ENCODE measurements at places on chromosomes 1 and 21.

GRCh38 chr1:56439610-56440264 lies 139.6 kb downstream of the PLPP3 start:
- DNase-seq = no peak

DNA sequence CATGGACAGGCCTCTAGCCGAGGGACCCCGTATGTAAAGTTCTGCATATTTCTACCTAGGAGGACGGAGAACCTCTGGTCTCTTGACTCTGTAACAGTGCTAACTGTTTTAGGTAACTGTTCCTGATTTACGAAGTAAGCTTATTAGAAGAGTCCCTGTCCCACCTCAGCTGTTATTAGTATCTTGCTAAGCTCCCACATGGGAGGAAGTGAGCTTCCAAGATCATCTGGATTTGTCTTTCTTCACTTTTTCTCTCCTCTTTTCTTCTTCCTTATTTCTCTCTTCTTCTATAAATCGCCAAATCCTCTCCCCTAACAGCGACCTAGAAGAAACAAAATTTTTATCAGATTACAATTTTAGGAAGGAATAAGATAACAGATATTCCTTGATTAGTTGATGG lies 4.4 kb downstream of the CD53 start:
- no peak for DNase-seq

- DNase-seq = no peak
These were observed 224.1 kb downstream of the COL11A1 start for GRCh38 chr1:102884238-102884637.

GRCh38 chr1:98792123-98792522 lies 130.6 kb downstream of the SNX7 start:
- DNase-seq = peak; percentile 34

GRCh38 chr1:72140222-72140621 lies 142.1 kb downstream of the NEGR1 start:
- no peak for DNase-seq

- no peak for DNase-seq
These were observed 27.9 kb downstream of the LRRC8B start for GRCh38 chr1:89552471-89553081.

DNA sequence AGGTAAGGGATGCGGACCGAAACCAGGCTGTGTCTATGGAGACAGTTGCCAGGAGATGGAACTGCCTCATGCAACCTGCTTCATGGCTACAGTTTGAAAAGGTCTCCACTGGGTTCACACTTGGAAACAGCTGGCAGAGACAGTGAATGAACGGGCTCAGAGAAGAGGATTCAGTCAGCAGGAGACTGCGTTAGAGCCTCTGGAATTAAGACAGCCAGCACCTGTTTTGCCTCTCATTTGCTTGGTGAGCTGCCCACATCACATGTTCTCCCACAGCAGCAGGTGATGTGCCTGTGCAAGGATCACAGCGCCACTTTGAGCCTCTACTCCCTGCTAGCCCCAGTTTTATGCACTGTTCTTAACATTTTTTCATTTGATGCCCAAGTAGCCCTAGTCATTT lies 321.0 kb downstream of the PLPP3 start:
- no peak for DNase-seq

DNA sequence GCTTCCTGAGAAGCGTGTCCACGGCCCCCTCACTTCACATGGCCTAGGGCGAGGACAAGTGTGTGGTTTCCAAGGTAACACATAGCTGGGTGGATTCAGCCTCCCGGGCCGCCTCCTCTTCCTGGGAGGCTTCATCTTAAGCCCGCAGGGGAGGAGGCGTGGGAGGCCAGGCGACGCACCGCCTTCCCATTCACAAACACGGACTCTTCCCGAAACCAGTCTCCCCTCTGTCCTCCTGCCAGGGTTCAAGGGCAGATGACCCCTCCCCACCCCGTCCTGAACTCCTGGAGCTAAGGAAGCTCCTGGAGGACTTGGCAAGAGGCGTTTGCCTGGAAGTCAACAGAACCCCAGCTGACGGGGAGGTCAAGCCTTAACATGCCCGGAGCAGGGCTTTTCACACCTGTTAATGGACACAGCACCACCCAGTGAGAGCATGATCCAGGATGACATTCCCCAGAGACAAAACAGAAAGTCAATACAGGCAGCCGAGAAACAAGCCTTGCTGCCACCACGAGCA lies 56.7 kb downstream of the KCNN3 start:
- DNase-seq = no peak

DNA sequence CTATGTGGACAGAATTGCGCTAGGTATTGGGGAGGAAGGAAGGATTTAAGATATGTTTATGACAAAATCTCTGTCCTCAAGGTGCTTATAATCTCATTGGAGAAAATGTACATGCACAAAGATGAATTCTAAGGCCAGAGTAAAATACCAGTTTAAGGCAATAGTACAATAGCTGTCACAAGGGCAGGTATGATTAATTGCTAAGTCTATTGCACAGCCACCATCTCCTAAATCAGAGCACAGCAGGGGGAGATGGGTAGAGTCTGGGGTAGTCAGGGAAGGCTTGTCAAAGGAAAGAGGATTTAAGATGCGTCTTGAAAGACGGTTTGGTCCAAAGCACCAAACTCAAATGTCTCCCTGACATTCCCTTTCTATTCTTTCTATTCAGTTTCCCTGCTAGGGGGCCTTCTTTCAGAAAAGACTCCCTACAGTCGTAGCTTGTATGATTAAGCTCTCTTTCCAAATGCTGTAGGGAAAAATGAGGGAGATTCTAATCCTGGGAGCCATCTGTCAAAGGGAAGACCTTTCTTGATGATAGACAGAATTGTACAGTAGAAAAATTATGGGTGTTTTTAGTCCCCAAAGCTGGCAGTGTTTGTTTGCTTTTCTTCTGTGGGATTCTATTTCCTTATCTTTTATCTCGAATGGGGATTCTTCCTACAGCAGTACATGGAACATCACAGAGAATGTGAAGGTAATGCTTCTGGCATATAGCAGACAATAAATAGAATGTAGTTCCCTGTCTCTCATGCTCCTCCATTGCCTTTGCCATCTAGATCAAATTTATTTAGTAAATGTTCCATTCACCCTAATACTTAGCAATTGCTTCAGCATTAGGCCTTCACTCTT lies 107.6 kb upstream of the NFIA start:
- no peak for DNase-seq

DNA sequence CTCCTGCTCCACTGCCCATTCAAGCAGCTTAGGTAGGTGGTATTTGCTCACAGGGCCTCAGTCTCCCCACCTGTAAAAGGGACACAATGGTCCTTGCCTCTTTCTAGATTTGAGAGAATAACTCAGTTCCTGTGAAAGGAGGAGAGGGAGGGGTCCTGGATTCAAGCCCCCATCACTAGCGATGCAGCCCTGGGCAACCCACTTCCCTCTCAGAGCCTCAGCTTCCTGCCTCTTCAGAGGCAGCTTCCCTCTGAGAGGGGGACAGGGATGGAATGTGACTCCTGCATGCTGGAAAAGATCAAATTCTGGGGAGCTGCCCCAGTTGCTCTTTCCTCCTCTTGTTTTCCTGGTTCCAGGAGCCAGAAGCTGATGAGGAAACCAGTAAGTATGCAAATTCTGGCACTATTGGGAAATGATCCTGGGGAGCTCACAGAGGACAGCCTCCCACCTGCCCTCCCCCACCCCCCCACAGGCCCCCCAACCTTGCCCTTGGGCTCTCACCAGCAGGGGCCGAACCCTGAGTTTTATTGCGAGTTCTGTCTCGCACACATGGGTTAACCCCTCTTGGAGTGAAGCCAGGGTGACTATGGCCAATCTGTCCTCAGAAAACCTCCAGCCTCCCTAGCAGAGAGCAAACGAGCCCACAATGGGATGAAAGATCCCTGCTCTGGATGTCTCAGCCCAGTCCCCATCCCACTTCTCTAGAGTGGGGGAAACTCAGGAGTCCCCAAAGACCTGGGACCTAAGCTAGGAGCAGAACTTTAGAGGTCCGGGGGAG lies 11.7 kb downstream of the ZC3H12A start:
- DNase-seq = no peak

GRCh38 chr21:25953659-25954058 lies 216.9 kb downstream of the APP start:
- DNase-seq = no peak

- DNase-seq = no peak
These were observed 60.3 kb downstream of the CDC42BPA start for GRCh38 chr1:227257964-227258363.

DNA sequence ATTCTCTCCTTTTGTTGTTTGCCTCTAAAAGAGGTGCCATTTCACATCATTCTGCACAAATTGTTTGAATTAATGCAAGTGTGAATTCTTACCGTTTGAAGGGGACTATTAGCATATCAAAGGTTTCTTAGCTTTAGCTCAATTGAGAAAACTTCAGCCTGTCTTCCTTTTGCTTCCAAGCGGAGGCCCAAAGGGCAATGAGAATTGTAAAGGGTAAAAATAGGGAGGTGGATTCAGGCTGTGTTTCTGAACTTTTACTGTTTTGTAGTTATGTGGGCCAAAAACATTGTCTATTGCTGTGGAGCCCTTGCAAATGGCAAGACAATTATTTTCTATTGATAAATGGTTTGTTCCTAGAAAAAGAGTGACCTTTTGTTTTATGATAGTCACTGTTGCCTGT lies 3.6 kb downstream of the ADGRL2 start:
- DNase-seq = no peak

DNA sequence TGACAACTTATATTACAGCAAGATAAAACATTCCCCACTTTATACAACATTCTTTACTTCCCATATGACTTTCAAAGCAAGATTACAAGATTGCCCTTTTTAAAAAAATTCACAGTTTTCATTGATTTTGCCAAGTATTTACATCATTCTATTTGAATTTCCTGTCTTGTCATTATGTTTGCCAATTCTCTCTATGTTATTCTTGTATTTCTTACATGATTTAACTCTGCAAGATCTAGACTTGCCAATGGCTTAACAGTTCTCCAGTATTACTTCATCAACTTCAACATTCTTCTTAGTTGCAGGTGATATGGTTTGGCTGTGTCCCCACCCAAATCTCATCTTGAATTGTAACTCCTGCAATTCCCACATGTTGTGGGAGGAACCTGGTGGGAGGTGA lies 31.6 kb downstream of the FMO4 start:
- DNase-seq = no peak

GRCh38 chr1:163836481-163836880 lies 514.7 kb downstream of the NUF2 start:
- no peak for DNase-seq

- no peak for DNase-seq
These were observed 22.3 kb downstream of the ACP6 start for GRCh38 chr1:147647796-147648633.

GRCh38 chr1:115874904-115875303 lies 34.0 kb upstream of the NHLH2 start:
- no peak for DNase-seq

- no peak for DNase-seq
These were observed 5.5 kb upstream of the TMEM54 start for GRCh38 chr1:32906654-32907053.
